ENCODE measurements at places on chromosomes 11 and 22. TPM values are rescaled to one million over a fixed set of nuclear protein-coding genes. Genes with fewer than 3 reads are reported as not detected.

ABCG4 gene
- 0.07 TPM for total RNA-seq

CDHR5 gene
- not detected for total RNA-seq

SCGB1D2 gene
- not detected for total RNA-seq

FAT3 gene
- total RNA-seq: not detected

MS4A1 gene
- not detected for total RNA-seq

KRTAP5-6 gene
- total RNA-seq: not detected

DNA sequence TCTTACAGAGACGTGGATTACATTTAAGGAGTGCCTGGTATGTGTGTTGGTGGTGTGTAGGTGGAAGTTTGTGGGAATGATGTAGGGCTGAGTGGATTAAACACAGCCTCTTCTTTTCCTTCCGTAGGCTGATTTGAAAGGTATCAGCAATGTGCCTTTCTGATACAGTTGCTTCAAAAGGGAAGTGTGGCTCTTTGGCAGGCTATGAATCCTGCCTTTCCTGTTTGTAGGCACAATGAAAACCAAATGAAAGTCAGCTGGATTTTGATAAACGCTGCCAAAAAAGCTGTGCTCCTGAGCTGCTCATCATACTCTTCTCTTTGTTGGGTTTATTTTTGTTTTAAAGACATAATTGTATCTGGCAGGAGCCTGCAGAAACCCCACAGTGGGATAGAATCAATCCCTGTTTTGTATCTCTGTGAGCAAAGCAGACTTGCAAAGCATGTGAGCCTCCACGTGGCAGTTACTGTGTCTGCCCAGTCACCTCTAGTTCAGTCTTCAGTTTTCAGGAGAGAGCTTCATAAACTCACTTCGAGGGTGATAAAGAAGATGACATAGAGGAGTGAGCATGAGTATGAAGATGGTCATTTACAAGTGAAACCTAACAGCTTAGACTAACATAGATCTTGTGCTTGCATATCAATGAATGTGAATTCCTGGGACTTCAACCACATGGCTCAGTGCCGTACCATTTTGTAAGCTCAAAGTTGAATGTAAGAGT lies 655.7 kb upstream of the KIRREL3 start:
- H3K36me3 ChIP-seq: no peaks in the 10 kb centered on the region
- peaks cover 2% of the 10 kb centered on the region for H3K27me3 ChIP-seq
- H3K4me3 ChIP-seq: no peak overlapping the region
- no peak overlapping the region for H3K27ac ChIP-seq

- H3K36me3 ChIP-seq: no peaks in the 10 kb centered on the region
- H3K4me1 ChIP-seq: peaks cover 46% of the 10 kb centered on the region
- no peak for DNase-seq
- peaks cover 83% of the 10 kb centered on the region for H3K27me3 ChIP-seq
- H3K27ac ChIP-seq: no peak overlapping the region
- no peak overlapping the region for H3K4me3 ChIP-seq
Measured at GRCh38 chr11:128684549-128685401, 9.1 kb upstream of the FLI1 start.

DNA sequence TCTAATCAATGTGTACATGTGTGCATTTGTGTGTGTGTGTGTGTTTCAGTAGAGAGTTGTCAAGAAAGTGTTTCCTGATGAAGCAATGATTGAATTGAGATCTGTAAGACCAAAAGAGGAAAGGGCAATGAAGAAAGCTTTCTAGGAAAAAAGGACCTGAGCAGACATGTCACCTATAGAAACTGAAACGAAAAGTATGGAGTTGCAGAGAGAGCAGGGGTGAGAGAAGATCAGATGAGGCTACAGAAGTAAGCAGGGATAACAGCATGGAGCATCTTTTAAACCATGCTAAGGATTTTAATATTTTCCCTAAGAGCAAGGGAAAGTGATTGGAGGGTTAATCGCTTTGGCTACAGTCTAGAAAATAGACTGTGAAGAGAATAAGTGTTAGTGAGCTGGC lies 1459.4 kb upstream of the TENM4 start:
- DNase-seq: no peak
- H3K27ac ChIP-seq: no peak overlapping the region
- H3K27me3 ChIP-seq: no peaks in the 10 kb centered on the region

GRCh38 chr11:112837162-112837826 lies 123.9 kb upstream of the NCAM1 start:
- H3K27me3 ChIP-seq: no peaks in the 10 kb centered on the region
- no peak overlapping the region for H3K27ac ChIP-seq
- H3K36me3 ChIP-seq: no peaks in the 10 kb centered on the region
- no peaks in the 10 kb centered on the region for H3K4me1 ChIP-seq

GRCh38 chr22:46660604-46661201 lies 40.5 kb downstream of the GRAMD4 start:
- H3K36me3 ChIP-seq: peaks cover 8% of the 10 kb centered on the region
- DNase-seq: no peak
- peaks cover 20% of the 10 kb centered on the region for H3K4me1 ChIP-seq
- H3K4me3 ChIP-seq: no peak overlapping the region
- no peaks in the 10 kb centered on the region for H3K27me3 ChIP-seq
- peak overlapping the region; percentile 85 for H3K27ac ChIP-seq

GRCh38 chr11:79050786-79051185 lies 390.0 kb downstream of the TENM4 start:
- no peak for DNase-seq
- H3K27ac ChIP-seq: no peak overlapping the region
- peaks cover 13% of the 10 kb centered on the region for H3K27me3 ChIP-seq
- H3K4me1 ChIP-seq: no peaks in the 10 kb centered on the region
- no peak overlapping the region for H3K4me3 ChIP-seq

- H3K4me3 ChIP-seq: no peak overlapping the region
- no peaks in the 10 kb centered on the region for H3K36me3 ChIP-seq
- H3K27me3 ChIP-seq: peaks cover 16% of the 10 kb centered on the region
- H3K4me1 ChIP-seq: peaks cover 9% of the 10 kb centered on the region
- H3K27ac ChIP-seq: no peak overlapping the region
- DNase-seq: peak; percentile 72
Measured at GRCh38 chr11:71580057-71581003, 2.3 kb downstream of the KRTAP5-11 start.

DNA sequence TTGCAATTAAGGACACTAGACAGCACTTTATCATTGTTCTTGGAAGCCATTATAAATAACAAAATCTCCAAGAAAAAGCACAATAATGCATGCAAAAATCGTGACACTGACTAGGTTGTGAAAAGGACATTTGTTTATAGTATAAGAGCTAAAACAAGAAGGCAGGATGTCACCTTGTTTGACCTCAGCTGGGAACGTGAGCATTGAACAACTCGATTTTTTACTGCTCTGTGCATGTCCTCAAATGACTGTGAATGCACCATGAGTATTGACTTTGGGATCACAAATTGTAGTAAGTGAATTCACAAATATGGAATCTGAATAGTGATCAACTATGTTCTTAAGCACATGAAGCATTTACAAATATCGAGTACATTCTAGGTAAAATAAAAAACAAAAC lies 35.3 kb upstream of the ARHGAP20 start:
- no peaks in the 10 kb centered on the region for H3K4me1 ChIP-seq
- H3K27me3 ChIP-seq: no peaks in the 10 kb centered on the region
- H3K4me3 ChIP-seq: no peak overlapping the region
- no peak for DNase-seq
- H3K27ac ChIP-seq: no peak overlapping the region
- H3K36me3 ChIP-seq: no peaks in the 10 kb centered on the region

DNA sequence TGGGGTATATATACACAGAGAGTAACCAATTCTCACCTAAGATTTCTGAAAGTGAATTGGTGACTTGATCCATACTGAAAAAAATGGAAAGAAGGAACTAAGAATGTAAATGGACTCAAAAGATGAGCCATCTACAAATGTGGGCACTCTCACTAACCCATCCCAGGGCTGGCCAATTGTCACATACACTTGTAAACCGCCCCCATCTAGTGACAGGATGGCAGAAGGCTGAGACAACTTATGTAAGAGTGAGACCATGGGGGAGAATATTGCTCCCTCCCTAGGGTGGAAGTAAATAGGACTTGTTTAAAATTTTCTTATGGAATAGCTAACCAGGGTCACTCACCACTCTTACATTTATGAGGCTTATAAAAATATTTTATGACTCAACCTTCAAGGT lies 377.1 kb upstream of the ISX start:
- no peaks in the 10 kb centered on the region for H3K4me1 ChIP-seq
- H3K27ac ChIP-seq: no peak overlapping the region
- H3K36me3 ChIP-seq: no peaks in the 10 kb centered on the region
- H3K27me3 ChIP-seq: no peaks in the 10 kb centered on the region
- no peak overlapping the region for H3K4me3 ChIP-seq

GRCh38 chr11:125995313-125995712 lies 49.5 kb downstream of the VSIG10L2 start:
- H3K36me3 ChIP-seq: no peaks in the 10 kb centered on the region
- no peak overlapping the region for H3K27ac ChIP-seq
- peaks cover 8% of the 10 kb centered on the region for H3K4me1 ChIP-seq
- H3K4me3 ChIP-seq: no peak overlapping the region
- H3K27me3 ChIP-seq: peaks cover 2% of the 10 kb centered on the region

DNA sequence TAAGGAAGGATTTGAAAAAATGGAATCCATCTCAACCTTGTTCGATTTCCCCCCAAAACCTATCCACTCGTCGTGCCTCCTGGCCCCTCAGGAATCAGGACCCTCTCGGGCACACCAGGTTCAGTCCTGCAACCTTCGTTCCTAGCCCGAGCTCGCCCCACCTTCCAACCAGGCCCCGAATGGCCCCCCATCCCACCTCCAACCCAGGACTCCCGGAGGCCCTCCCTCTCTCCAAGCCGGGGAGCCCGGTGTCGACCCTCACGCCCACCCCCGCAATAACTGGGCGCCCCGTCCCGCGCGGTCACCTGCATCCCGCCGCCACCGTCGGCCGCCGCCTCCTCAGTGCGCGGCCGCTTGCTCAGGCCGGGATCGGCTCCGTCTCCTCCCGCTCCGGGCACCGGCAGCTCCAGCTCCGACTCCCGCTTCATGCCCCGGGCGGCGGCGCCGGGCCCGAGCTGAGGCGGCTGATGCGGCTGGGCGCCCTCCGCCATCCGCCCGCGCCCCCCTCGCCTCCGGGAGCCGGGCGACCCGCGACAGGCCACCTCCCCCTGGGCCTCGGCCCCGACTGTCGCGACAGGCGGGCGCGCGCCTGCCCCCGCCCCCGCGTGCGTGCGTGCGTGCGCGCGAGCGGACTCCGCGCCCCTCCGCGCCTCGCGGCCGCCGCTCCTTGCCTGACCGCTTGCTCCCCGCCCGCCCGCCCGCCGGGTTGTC lies 534 bp downstream of the RBFOX2 start:
- no peaks in the 10 kb centered on the region for H3K36me3 ChIP-seq
- peaks cover 46% of the 10 kb centered on the region for H3K27me3 ChIP-seq
- no peak for DNase-seq
- H3K4me3 ChIP-seq: peak overlapping the region; percentile 89
- H3K27ac ChIP-seq: peak overlapping the region; percentile 70
- H3K4me1 ChIP-seq: peaks cover 17% of the 10 kb centered on the region

GRCh38 chr22:35661464-35661863 lies 13.2 kb downstream of the APOL6 start:
- no peak overlapping the region for H3K4me3 ChIP-seq
- peaks cover 84% of the 10 kb centered on the region for H3K36me3 ChIP-seq
- peaks cover 48% of the 10 kb centered on the region for H3K4me1 ChIP-seq

DNA sequence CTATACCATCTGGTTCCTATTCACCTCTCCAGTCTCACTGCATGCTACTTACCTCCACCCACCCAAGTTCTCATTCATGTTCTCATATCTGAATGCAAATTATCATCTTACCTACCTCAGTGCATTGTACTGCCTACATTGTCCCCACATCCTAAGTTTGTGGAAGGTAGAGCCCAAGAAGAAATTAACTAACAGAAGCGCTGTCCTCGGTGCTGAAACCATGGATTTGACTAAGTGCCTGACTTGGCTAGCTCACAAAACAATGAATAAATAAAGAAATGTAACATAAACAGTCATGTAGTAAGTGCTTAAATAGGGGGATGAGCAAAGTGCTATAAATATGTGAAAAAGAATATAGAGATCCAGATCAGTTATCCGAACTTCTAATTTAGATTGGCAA lies 63.2 kb downstream of the GRIA4 start:
- H3K36me3 ChIP-seq: no peaks in the 10 kb centered on the region
- no peaks in the 10 kb centered on the region for H3K4me1 ChIP-seq
- H3K4me3 ChIP-seq: no peak overlapping the region
- DNase-seq: peak; percentile 68
- no peak overlapping the region for H3K27ac ChIP-seq

DNA sequence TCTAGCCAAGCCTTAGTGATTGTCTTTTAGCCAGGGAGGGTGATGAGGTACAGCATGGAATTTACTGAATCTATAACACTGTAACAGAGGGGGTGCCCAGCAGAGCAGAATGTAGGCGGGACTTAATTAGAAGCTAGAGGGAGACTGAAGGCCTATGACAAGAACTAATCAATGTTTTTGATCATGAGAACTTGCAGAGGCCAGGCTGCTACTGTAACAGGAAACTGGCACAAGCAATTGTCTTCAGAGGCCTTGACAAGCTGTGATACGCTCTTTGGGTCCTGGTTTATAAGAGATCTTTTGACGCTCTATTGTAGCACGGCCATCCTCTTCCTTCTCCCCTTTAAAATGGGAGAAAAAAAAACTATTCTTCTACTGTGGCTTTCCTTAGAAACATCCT lies 1297.3 kb downstream of the JRKL start:
- no peaks in the 10 kb centered on the region for H3K27me3 ChIP-seq
- no peak overlapping the region for H3K4me3 ChIP-seq
- no peak for DNase-seq
- no peak overlapping the region for H3K27ac ChIP-seq

DNA sequence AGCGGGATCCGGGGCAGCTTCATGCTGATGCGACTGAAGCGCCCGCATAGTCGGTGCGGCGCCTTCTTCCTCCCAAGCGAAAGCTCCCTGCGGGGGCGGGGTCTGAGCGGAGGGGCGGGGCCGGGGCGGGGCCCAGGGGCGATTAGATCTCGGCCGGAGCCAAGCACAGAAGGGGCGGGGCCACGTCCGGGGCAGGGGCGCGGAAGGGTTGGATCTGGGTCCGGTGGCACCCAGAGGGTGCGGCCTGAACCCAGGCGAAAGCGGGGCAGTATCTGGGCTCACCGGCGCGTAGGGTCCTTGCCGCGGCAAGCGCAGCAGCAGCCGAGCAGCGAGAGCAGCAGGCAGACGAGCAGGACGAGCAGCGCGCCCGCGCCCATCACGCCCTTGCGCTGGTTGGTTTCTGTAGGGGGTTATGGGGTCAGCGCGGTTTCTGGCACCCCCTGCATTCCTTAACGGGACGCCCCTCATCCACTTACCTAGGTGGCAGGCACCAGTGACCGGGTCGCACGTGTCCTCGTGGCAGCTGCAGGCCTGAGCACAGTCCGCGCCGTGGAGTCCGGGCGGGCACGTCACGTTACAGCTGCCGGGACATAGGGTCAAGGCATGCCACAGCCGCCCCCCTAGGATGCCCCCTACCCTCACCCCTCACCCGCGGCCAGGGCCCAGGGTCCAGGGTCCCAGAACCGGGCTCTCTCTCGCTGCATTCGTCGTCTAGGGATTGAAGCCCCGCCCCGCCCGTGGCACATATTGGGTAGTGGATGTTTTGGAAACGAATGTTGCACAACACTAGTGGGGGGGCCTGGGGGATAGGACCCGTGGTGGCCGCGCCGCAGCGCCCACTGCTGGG lies 8.1 kb downstream of the SCARF2 start:
- H3K27ac ChIP-seq: no peak overlapping the region
- DNase-seq: peak; percentile 95
- no peaks in the 10 kb centered on the region for H3K36me3 ChIP-seq
- H3K4me3 ChIP-seq: peak overlapping the region; percentile 81
- peaks cover 62% of the 10 kb centered on the region for H3K27me3 ChIP-seq
- peaks cover 11% of the 10 kb centered on the region for H3K4me1 ChIP-seq

- H3K4me1 ChIP-seq: no peaks in the 10 kb centered on the region
- H3K4me3 ChIP-seq: no peak overlapping the region
- DNase-seq: peak; percentile 67
- peak overlapping the region; percentile 51 for H3K27ac ChIP-seq
Measured at GRCh38 chr11:115170133-115170815, 333.9 kb downstream of the CADM1 start.

GRCh38 chr11:71946144-71946571 lies 17.3 kb downstream of the RNF121 start:
- peaks cover 21% of the 10 kb centered on the region for H3K36me3 ChIP-seq
- DNase-seq: no peak
- peaks cover 18% of the 10 kb centered on the region for H3K4me1 ChIP-seq
- H3K4me3 ChIP-seq: no peak overlapping the region
- no peaks in the 10 kb centered on the region for H3K27me3 ChIP-seq
